ENCODE measurements at places on chromosomes 4 and X. TPM values are rescaled to one million over a fixed set of nuclear protein-coding genes. Genes with fewer than 3 reads are reported as not detected.

GRCh38 chr4:102168580-102168979 lies 176.7 kb downstream of the SLC39A8 start:
- H3K4me3 ChIP-seq, result no peak overlapping the region
- H3K36me3 ChIP-seq, result no peaks in the 10 kb centered on the region
- no peaks in the 10 kb centered on the region for H3K27me3 ChIP-seq
- DNase-seq, result peak; percentile 9
- no peaks in the 10 kb centered on the region for H3K4me1 ChIP-seq

DNA sequence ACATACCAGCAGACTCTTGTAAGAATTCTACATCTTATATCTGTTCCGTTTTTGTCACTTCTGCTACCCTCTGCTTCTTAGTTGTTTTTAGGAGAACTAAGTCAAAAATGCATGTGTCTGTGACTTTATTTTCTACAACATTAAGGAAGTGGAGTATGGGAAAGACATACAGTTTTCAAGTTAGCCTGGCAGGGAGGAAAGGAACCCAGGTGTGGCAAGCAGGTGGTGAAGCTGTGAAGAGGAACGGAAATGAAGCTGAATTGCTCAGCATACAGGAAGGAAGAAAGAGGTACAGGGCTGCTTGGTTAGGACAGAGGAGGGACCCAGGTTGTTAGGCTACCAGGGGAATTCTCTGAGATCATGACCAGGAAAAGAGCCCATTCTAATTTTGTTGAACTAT lies 9.4 kb downstream of the GPRIN3 start:
- H3K27ac ChIP-seq, result no peak overlapping the region
- H3K4me3 ChIP-seq, result no peak overlapping the region
- H3K4me1 ChIP-seq, result no peaks in the 10 kb centered on the region
- no peaks in the 10 kb centered on the region for H3K27me3 ChIP-seq

DNA sequence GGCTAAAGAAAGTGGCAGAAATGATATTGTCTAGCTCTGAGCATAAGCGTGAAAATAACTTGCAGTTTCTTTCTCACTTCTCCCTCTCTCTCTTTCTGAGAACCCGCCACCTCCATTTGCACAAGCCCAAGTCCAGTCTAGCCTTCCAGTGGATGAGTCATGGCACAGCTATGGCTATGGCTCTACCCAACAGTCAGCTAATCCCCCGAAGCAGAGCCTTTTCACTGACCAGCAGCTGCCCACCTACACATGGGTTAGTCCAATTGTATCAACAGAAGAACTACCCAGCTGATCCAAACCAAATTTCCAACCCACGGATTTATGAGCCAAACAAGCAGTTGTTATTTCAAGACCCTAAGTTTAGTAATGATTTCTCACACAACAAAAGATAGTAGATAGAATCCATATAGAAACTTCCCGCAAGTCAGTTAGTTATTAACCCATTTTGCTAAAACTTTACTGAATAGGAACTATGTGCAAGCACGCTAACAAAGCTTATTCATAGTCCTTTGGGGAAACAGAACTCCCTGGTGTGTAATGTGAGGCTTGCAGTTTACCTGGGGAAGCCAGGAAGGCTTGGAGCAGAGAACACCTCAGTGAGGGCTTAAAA lies 282.3 kb downstream of the INPP4B start:
- no peak overlapping the region for H3K27ac ChIP-seq
- no peak for DNase-seq
- H3K4me1 ChIP-seq, result no peaks in the 10 kb centered on the region
- no peaks in the 10 kb centered on the region for H3K27me3 ChIP-seq
- H3K36me3 ChIP-seq, result no peaks in the 10 kb centered on the region

DNA sequence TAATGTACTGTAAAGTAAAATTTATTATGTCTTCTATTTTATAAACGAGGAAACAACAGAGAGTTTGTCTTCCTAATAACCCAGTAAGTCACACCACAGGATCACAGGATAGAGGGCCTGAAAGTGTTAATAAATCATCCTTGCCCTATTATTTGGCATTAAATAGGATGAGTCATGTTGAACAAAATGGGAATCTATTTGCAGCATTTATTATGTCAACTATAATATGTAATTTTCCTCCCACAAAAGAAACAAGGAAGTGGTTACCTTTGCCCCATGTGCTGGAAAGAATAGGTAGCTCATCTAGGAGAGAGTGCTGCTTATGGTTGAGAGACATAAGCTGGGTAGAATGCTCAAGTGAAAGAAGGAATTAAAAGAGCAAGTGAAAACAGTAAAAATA lies 237.6 kb upstream of the NDST3 start:
- DNase-seq, result no peak
- no peak overlapping the region for H3K27ac ChIP-seq
- no peak overlapping the region for H3K4me3 ChIP-seq
- no peaks in the 10 kb centered on the region for H3K36me3 ChIP-seq

- H3K27ac ChIP-seq, result no peak overlapping the region
- no peaks in the 10 kb centered on the region for H3K27me3 ChIP-seq
- no peaks in the 10 kb centered on the region for H3K4me1 ChIP-seq
Measured at GRCh38 chr4:122453384-122453995, 3.0 kb downstream of the IL2 start.

The GLRA2 gene
- not detected for total RNA-seq

DNA sequence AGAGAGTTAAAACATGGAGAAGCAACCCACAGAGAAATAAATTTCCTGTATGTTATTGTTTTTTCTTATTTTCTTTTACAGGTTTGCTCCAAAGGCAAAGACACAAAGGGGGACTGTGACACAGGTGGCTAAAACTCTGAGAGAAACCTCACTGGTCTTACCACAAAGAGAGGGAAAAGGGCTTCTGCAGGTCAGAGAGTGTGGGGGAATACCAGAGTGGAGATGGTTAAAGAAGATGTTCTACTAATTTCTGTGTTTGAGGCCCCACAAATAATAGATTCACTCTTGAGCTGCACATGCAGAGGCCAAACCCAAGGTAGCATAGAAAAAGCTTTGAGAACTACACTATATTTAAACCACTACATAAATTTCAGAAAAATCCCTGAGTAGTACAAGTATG lies 151.3 kb downstream of the GABRA3 start:
- H3K27ac ChIP-seq, result no peak overlapping the region
- no peaks in the 10 kb centered on the region for H3K27me3 ChIP-seq
- no peak for DNase-seq
- no peak overlapping the region for H3K4me3 ChIP-seq
- H3K36me3 ChIP-seq, result no peaks in the 10 kb centered on the region
